ENCODE measurements at places on chromosomes 3 and 15. TPM values are rescaled to one million over a fixed set of nuclear protein-coding genes. Genes with fewer than 3 reads are reported as not detected.

SNTN gene
- total RNA-seq, result not detected

LPP gene
- total RNA-seq, result 33.2 TPM

LYZL4 gene
- not detected for total RNA-seq

CTXN2 gene
- not detected for total RNA-seq

GCNT3 gene
- total RNA-seq, result 0.27 TPM

GALNT15 gene
- total RNA-seq, result 10.9 TPM
